H1 (cell line): ENCODE measurements at places on chromosomes 6 and 20. TPM values are rescaled to one million over a fixed set of nuclear protein-coding genes. Genes with fewer than 3 reads are reported as not detected.

SNAP25 gene
- 0.52 and 0.69 TPM in 2 replicates for total RNA-seq

MAS1 gene
- not detected in 2 replicates for total RNA-seq

TREM1 gene
- not detected in 2 replicates for total RNA-seq

SLC16A10 gene
- total RNA-seq, result 16.9 and 18.6 TPM in 2 replicates

SUMO4 gene
- total RNA-seq, result 1.0 and 1.3 TPM in 2 replicates

B3GAT2 gene
- total RNA-seq, result 1.8 and 1.9 TPM in 2 replicates

HEBP2 gene
- 37.9 and 42.8 TPM in 2 replicates for total RNA-seq

DDO gene
- total RNA-seq, result not detected in 2 replicates

OTOR gene
- not detected in 2 replicates for total RNA-seq

MYL9 gene
- total RNA-seq, result 193 TPM in 2 replicates

TFAP2C gene
- total RNA-seq, result 5.6 and 5.8 TPM in 2 replicates

EEF1A2 gene
- 25.8 and 27.9 TPM in 2 replicates for total RNA-seq

RBM24 gene
- 0.38 and 0.52 TPM in 2 replicates for total RNA-seq

TINAG gene
- not detected in 2 replicates for total RNA-seq

TSHZ2 gene
- total RNA-seq, result 0.30 and 0.48 TPM in 2 replicates

SIRPB1 gene
- total RNA-seq, result 0.54 and 0.99 TPM in 2 replicates

PRL gene
- total RNA-seq, result not detected in 2 replicates

BTN1A1 gene
- 0.28 and 0.55 TPM in 2 replicates for total RNA-seq

MEI4 gene
- total RNA-seq, result 0.23 and 0.24 TPM in 2 replicates

CLVS2 gene
- total RNA-seq, result 0.67 and 0.73 TPM in 2 replicates

BPIFB4 gene
- total RNA-seq, result not detected in 2 replicates

PNPLA1 gene
- total RNA-seq, result not detected in 2 replicates

MMP24 gene
- total RNA-seq, result 18.8 and 20.0 TPM in 2 replicates

CYP39A1 gene
- 2.4 and 2.5 TPM in 2 replicates for total RNA-seq

GRIK2 gene
- 1.3 and 2.2 TPM in 2 replicates for total RNA-seq

NFATC2 gene
- 0.84 and 0.91 TPM in 2 replicates for total RNA-seq

UNC93A gene
- not detected in 2 replicates for total RNA-seq

C6orf141 gene
- total RNA-seq, result 16.1 and 17.6 TPM in 2 replicates

ASIP gene
- total RNA-seq, result not detected in 2 replicates

CDH4 gene
- total RNA-seq, result 7.4 and 7.9 TPM in 2 replicates

KHDC1L gene
- not detected in 2 replicates for total RNA-seq

EXOC2 gene
- total RNA-seq, result 44.2 and 44.4 TPM in 2 replicates

COQ3 gene
- total RNA-seq, result 16.2 and 16.6 TPM in 2 replicates

FAM217A gene
- total RNA-seq, result not detected in 2 replicates

NMBR gene
- total RNA-seq, result not detected in 2 replicates

MYBL2 gene
- 207 and 208 TPM in 2 replicates for total RNA-seq

PCK1 gene
- not detected in 2 replicates for total RNA-seq

SFTA2 gene
- total RNA-seq, result not detected in 2 replicates

PRSS35 gene
- total RNA-seq, result 2.3 and 2.9 TPM in 2 replicates

MUCL3 gene
- total RNA-seq, result 0.08 and 0.37 TPM in 2 replicates

PSORS1C2 gene
- total RNA-seq, result not detected in 2 replicates

MATN4 gene
- 4.0 and 4.4 TPM in 2 replicates for total RNA-seq

ATP6V1G2 gene
- total RNA-seq, result 2.9 and 3.0 TPM in 2 replicates

NKAIN2 gene
- 0.34 TPM in 1 of 2 replicates, not detected in the other for total RNA-seq

PMEPA1 gene
- total RNA-seq, result 20.0 and 20.5 TPM in 2 replicates

ALDH5A1 gene
- total RNA-seq, result 2.4 and 4.1 TPM in 2 replicates

GPLD1 gene
- total RNA-seq, result 5.3 and 5.9 TPM in 2 replicates

SIM1 gene
- 0.39 and 0.61 TPM in 2 replicates for total RNA-seq

GGTLC1 gene
- not detected in 2 replicates for total RNA-seq

PROKR2 gene
- total RNA-seq, result 2.6 and 3.3 TPM in 2 replicates

MOXD1 gene
- total RNA-seq, result 1.4 and 1.6 TPM in 2 replicates

GSTA2 gene
- total RNA-seq, result not detected in 2 replicates

SCRT2 gene
- total RNA-seq, result 0.27 and 0.34 TPM in 2 replicates

MICA gene
- total RNA-seq, result 11.3 and 12.5 TPM in 2 replicates

TMEM30A gene
- 65.8 and 71.0 TPM in 2 replicates for total RNA-seq

COL9A1 gene
- total RNA-seq, result 14.4 and 18.1 TPM in 2 replicates

UST gene
- 31.9 and 34.5 TPM in 2 replicates for total RNA-seq
